ENCODE measurements at places on chromosomes 5 and 9.
A peak's percentile ranks its signal among the peaks of the same experiment; 100 is the strongest.

GRCh38 chr5:74261866-74262265, 378.7 kb downstream of the ENC1 start:
- no peak for DNase-seq

DNA sequence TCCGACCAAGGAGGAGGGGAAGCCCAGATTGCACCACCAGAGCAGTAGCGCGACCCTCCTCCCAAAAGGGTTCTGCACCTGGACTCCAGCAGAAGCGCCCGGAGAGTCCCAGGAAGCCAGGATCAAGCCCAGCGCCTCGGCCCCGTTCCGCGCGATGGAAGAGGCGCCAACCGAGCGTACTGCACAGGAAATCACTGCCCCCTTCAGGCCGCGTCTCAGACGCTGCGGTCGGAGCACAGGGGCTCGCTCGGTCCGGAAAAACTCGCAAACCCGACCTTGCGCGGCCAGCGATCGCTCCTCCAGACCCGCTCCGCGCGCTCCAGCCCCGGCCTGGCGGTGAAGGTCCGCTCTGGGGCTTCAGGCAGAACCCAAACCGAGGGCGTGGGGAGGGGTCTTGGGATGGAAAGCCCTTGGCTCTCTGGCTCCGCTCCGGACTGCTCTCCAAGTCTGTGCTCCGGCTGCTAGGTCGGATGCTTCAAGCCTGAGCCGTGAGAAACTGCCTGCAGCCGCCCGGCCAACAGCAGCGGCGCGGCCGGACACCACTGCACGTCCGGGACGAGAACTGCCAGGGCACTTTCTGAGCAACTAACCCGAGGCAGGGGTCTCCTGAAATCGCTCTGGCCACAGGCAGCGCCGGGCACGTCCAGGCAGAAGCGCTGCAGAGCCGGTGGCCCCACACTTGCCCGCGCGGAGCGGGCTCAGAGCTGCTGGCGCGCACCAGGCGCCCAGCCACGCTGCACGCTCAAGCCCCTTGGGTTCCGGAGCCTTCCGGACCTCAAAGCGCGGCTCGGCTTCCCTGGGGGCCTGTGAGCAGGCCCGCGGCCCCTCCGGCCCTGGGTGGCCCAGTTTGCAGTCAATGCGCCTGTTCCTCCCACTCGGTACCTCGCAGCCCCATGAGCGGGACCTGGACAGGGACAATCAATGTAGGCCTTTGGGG, 1.3 kb downstream of the GABBR2 start:
- peak; percentile 69 for DNase-seq

DNA sequence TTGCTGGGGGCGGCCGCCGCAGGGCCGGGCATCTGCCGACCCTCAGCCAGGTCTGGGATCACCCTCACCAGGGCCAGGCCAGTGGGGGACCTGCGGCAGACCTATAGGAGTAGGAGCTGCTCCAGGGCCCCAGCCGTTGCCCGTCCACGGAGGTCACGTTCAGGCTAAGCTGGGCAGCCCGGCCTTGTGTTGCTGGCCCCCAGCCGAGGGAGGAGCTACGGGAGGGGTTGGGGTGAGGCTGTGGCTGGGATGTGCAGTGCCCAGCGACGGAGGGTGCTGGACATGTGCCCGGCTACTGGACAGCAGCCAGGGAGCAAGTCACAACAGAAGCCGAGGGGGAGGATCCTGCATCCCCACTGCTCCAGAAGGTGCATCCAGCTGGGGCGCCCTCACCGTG, 39.6 kb upstream of the SLC6A19 start:
- no peak for DNase-seq

GRCh38 chr9:73583576-73583975, 431.9 kb downstream of the ANXA1 start:
- no peak for DNase-seq

DNA sequence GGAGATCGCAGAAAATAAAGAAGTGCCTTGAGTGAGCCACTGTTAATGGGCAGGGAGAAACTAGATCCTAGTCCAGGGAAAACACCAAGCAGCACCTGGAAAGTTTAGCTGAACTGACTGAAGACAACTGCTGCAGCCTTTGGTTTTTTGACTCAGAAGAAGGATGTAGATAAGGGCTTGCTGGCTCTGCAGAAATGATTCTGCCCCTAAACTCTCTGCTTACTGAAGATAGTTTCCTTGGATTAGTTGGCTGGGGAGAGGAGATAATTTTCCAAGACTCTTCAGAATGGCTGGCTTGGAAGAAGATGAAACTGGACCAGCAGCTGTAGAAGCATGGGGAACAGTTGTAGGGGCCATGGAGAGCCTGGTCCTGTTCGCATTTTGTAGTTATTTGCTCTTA, 471.8 kb downstream of the KDM4C start:
- no peak for DNase-seq

DNA sequence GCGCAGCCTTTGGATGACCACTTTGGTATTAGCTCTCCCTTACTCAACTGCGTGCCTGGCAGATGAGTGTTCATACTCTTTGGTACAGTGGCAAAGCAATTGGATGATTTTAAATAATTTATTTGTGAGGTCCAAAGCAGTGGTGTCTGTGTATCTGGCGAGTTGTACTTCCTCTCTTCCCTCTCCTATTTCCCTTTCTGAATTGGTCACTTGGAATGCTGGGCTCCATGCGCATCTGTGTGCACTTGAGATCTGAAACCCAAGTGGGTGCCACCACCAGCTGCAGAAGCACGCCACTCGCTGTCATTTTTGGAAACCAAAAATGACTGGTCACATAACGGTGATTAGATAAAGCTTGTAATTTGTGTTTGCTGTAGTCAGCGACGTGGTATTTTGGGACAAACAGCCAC, 386.0 kb upstream of the KLF4 start:
- DNase-seq = no peak

- no peak for DNase-seq
Measured at GRCh38 chr5:32249668-32250067, 63.1 kb downstream of the MTMR12 start.

DNA sequence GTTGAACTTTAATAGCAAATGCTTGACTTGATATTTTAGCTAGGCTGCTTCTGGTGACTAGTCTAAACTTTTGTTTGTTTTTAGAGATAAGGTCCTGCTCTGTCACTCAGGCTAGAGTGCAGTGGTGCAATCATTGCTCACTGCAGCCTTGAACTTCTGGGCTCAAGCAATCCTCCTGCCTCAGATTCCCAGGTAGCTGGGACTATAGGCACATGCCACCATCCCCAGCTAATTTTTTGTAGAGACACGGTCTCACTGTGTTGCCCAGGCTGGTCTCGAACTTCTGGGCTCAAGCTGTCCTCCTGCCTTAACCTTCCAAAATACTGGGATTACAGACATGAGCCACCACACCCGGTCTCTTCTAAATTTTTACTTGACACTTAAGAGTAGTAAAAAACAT, 20.7 kb downstream of the CDC37L1 start:
- DNase-seq = no peak

DNA sequence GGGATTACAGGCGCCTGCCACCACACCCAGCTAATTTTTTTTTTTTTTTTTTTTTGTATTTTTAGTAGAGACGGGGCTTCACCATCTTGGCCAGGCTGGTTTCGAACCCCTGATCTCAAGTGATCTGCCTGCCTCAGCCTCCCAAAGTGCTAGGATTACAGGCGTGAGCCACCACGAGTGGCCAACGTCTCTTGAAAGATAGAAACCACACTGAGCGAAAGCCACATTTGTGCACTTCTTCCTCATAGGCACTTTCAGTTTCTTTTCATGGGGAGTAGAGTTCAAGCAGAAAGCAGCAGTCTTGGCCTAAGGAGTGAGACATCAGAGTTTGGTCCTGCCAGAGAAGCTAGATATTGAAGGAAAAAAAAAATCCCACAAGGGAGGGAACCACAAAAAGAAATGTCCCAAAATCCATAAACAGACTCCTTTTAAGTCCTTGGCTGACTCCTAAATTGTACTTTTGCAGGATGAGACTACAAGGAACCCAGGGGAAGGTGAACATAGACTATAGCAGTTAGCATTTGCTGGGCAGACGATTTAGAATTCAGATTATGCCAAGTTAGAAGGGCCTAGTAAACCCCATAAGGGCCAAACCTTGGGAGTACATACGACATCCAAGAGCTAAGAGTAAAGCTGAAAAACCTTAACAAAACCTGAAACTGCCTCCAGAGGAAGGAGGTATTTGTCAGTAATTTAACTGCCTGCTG, 43.9 kb upstream of the GLIPR2 start:
- DNase-seq = peak; percentile 53
